ENCODE measurements at places on chromosomes 11 and 22. TPM values are rescaled to one million over a fixed set of nuclear protein-coding genes. Genes with fewer than 3 reads are reported as not detected.

Gene NFAM1
- total RNA-seq = not detected

Gene RFPL3
- total RNA-seq = not detected

Gene KIRREL3
- total RNA-seq = not detected

Gene ST14
- 0.32 TPM for total RNA-seq

Gene ZFPL1
- total RNA-seq = 51.3 TPM

Gene ZNF280A
- not detected for total RNA-seq

Gene ARHGEF17
- 39.8 TPM for total RNA-seq

Gene GRM5
- total RNA-seq = 0.08 TPM

Gene POTEH
- not detected for total RNA-seq

Gene MS4A12
- total RNA-seq = not detected

Gene IL17REL
- total RNA-seq = not detected

Gene SAA2
- not detected for total RNA-seq

Gene LYVE1
- total RNA-seq = 2.3 TPM

Gene TENM4
- total RNA-seq = 35.3 TPM

Measured in epithelial cell of alveolus of lung (primary cell).